ENCODE measurements at places on chromosomes 5 and 9.

DNA sequence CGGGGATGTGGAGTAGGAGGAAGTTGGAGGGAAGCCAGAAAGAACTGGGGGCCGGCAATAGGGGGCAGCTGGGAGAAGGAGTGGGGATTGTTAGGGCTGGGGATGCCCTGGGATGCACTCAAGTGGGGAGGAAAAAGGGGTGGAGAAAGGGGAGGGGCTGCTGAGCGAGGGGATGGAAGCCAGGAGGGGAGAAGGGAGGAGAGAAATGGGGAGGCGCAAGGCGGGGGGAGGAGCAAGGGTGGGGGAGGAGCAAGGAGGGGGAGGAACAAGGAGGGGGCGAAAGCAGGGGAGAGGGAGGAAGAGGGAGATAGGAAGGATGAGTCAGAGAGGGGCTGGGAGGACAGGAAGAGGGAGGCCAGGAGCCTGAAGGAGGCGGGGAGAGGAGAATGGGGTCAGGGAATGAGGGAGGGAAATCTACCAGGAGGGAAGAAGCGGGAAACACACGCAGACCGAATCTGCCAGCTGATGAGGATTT is 1.6 kb downstream of the IRX4 start:
- no peak for DNase-seq

DNA sequence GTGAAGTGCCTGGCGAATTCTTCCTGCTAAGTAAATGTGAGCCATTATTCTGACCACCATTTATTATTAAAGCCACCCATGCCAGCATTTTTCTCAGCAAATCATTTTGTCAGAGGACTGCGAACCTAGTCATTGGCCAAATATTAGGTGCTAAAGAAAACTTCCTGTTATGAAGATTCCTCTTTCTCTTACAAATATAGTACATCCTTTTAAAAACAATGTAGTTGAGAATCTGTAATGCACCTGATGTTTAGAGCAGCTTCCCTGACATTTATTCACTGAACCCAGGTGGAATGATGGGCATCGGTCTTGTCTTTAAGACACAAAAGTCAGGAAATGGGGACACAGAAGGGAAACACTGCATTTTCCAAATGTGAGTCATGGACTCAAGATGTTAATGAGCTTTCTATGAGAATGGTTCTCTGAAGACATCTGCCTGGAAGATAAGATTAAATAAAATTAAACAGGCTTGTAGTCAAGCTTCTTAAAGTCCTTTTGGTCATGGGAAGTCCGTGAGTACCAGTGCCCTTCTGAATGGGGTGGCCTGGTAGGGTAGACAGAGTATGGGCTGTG is 290.6 kb downstream of the FBXL7 start:
- no peak for DNase-seq

- no peak for DNase-seq
Measured at GRCh38 chr9:95729046-95729445, 146.4 kb upstream of the ERCC6L2 start.

GRCh38 chr5:74401946-74402320 is 238.6 kb downstream of the ENC1 start:
- DNase-seq = no peak

DNA sequence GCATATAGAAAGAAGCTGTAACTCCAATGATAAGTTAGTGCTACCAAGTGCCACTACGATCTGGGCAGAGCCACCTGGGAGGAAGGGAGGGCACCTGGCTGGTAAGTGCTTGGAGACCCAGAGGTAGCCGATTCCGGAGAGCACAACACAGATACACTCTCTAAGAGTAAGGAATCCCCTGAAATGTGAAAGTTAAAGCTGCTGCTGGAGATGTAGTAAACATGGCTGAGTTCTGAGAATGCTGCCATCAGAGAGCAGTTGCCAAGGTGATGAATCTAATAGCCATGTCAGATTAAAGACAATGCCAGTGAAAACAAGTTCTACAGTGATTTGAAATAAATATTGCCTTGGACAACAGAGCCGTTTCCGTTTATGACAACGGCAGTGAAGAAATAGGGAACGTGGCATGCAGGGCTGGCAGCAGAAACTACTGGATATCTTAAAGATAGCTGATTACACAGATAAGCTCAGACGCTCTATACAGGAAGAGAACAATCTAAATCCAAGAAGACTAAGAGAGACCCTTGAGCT is 561.2 kb upstream of the C9orf72 start:
- DNase-seq = no peak

DNA sequence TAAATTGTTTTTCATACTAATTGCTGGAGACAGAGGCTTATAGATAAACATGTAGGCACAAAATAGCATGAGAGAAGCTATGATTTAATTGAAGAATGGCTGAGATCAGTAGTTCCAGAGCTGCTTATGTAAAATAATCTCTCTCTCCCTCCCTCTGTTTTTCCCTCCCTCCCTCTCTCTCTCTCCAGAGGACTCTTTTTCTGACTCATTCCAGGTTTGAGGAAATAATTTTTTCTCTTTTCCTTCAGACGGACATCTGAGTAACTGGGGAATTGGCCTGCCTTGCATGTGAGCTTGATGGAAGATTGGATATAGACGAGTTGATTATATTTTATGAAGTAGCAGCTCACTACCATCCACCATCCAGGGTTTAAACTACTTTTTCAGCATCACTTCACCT is 35.5 kb downstream of the KCTD16 start:
- DNase-seq = no peak

GRCh38 chr5:16690243-16690852 is 73.6 kb upstream of the RETREG1 start:
- peak; percentile 15 for DNase-seq

GRCh38 chr5:13567819-13568218 is 376.7 kb downstream of the DNAH5 start:
- no peak for DNase-seq

- DNase-seq = no peak
Measured at GRCh38 chr5:142439207-142439860, 114.5 kb upstream of the SPRY4 start.

GRCh38 chr9:136784997-136785361 is 6.2 kb upstream of the TMEM141 start:
- no peak for DNase-seq

- no peak for DNase-seq
Measured at GRCh38 chr5:164958688-164959087, 1453.3 kb downstream of the MAT2B start.

DNA sequence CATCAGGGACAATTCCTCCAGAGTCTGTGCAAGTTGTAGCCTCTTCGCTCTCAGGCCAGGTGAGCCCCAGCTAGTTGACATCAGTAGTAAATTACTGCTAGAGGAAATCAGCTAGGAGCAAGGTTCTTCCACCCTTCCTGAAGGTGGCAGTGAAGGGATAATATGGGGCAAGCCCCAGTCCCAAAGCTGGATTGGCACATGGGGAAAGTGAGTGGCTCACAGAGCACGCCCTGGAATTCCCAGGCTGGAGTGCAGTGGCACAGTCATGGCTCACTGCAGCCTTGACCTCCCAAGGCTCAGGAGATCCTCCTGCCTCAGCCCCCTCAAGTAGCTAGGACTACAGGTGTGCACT is 82.1 kb downstream of the CYFIP2 start:
- no peak for DNase-seq

DNA sequence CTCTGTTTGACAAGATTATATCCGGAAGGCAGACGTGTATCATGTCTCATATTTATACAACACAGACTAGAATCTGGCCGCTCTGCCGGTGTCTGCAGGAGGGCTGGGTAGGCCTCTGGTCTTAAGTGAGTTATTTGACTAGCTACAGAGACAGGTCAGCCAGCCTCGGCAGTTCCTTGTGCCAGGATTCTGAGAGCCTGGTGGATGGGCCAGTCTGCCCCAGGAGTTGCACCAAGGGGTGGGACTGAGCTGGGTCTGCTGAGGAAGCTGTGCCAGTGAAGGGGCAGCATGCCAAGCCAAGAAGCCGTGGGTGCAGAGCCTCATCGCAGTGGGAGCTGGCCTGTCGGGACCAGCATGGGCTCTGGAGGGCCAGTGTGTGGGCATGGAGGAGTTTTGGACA is 7.1 kb downstream of the SNX18 start:
- DNase-seq = no peak

- no peak for DNase-seq
Measured at GRCh38 chr5:59296317-59297264, 596.9 kb downstream of the PDE4D start.

DNA sequence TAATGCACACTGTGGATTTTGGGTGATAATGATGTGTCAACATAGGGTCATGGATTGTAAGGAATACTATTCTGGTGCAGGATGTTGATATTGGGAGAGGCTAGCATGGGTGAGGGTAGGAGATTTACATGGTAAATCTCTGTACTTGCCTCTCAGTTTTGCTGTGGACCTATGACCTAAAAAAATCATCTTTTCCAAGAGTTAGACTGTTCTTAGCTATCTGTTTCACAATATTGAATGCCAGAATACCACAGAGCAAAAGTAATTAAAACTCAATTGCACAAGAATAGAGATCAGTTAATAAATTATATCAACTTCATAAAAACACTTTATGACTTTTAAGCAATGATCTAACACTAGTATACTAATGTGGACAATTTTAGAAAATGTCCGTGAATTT is 651.6 kb downstream of the HTR1A start:
- no peak for DNase-seq

GRCh38 chr5:5738797-5739489 is 316.5 kb downstream of the ICE1 start:
- no peak for DNase-seq

GRCh38 chr5:20601678-20602100 is 613.7 kb upstream of the CDH18 start:
- DNase-seq = peak; percentile 35

GRCh38 chr5:72246954-72247442 is 73.0 kb downstream of the MRPS27 start:
- no peak for DNase-seq

- no peak for DNase-seq
Measured at GRCh38 chr5:149392718-149393117, 13.6 kb upstream of the IL17B start.

DNA sequence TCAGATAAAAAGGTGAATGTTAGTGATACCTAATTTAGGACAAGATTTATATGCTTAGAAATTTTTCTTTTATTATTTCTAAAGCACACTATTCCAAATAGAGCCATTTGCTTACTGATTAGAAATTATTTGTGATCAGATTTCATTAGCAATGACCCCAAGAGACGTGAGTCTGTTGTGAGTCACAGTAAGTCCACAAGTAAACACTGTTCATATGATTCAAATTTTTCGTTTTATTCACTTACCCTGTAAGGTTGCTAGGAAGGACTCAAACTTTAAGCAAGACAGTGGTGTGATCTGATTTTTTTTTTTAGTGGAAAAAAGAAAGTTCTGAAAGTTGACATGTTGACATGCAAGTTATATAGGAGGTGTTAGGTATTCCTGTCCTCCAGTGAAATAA is 1.2 kb downstream of the CARD6 start:
- DNase-seq = no peak

GRCh38 chr5:1934801-1935429 is 52.2 kb upstream of the IRX4 start:
- DNase-seq = no peak

- DNase-seq = no peak
Measured at GRCh38 chr5:174217527-174217926, 172.0 kb downstream of the NSG2 start.

- DNase-seq = no peak
Measured at GRCh38 chr5:1333986-1334385, 10.9 kb downstream of the CLPTM1L start.

GRCh38 chr5:110376281-110376951 is 350.1 kb downstream of the TMEM232 start:
- no peak for DNase-seq

GRCh38 chr9:121267689-121268597 is at the start of gene GSN:
GSN (plus strand) TSS chr9:121268162; CDS start chr9:121301972, 33,810 bp downstream.
- peak; percentile 65 for DNase-seq

GRCh38 chr9:110986529-110986928 is 51.7 kb downstream of the LPAR1 start:
- DNase-seq = no peak

DNA sequence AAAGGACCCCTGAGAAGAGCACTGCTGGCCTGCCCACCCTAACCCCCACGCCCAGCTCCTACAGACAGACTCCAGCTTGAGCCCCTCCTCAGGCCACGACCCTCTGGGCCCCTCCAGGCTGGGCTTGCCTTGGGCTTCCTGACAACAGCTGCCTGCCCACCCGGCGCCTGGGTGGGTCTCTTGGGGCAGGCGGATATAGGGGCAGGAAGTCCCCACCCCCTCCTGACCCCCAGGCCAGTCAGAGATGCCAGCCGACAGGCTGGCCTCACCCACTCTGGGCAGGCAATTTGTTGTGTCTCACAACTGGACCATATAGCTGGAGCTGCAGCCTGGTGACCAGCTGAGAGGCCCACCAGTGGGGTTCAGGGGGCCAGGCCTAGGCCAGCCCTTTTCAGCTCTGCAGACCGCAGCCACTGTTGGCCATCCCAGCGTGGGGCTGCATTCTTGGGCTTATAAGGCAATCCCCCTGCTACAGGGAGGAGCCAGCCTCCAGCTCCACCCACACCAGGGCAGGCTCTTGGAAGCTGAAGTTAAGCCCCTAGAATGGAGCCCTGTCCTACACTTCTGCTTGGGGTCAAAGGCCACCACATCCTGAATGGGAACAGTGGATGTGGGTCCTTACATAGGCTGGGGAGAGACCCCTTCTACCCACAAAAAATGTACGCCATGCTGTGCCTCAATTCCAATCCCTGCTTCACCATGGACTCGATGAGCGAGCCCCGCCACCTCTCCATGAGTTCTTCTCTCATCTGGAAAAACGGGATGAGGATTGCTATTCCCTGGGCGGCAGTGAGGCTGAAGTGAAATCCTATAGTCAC is 2.0 kb downstream of the PDLIM7 start:
- DNase-seq = no peak

GRCh38 chr5:135222171-135222681 is 176.8 kb downstream of the MACROH2A1 start:
- DNase-seq = no peak

- DNase-seq = no peak
Measured at GRCh38 chr5:72505539-72506157, 1.6 kb downstream of the ZNF366 start.

- no peak for DNase-seq
Measured at GRCh38 chr9:92179286-92180001, 64.2 kb upstream of the SPTLC1 start.

DNA sequence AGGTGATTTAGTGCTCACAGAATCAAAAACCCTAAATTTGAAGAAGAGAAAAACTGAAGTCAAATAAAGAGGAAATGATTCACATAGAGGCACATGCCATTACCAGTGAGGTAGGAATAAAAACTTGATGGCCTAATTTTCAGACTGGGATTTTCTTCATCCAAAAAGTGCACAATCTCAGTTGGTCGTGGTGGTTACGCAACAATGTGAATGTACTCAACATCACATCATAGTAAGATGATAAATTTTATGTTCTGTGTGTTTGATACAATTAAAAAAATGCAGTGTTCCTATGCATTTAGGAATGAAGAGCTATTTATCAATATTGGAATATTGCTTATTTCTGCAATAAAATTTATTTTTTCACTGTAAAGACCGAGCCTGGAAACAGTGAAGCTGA is 60.7 kb downstream of the SV2C start:
- no peak for DNase-seq

DNA sequence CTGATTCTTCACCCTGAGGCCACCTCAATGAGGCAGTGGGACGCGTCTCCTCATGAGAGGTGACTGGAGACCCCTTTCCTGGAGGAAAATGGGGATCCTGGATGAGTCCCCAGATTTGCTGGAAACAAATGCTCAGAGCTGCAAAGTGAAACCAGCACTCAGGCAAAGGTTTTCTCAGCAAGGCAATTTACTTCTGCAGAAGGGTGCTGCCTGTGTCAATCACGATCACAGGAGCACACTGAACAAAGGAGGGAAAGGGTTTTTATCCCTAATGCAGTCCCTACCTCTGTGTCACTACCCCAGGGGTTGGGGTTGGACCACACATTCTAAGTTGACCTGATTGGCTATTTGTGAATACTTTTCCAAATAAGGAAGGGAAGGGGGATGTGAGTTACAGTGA is 69.9 kb upstream of the CDK20 start:
- no peak for DNase-seq
